ENCODE measurements at places on chromosomes 6 and 20.

DNA sequence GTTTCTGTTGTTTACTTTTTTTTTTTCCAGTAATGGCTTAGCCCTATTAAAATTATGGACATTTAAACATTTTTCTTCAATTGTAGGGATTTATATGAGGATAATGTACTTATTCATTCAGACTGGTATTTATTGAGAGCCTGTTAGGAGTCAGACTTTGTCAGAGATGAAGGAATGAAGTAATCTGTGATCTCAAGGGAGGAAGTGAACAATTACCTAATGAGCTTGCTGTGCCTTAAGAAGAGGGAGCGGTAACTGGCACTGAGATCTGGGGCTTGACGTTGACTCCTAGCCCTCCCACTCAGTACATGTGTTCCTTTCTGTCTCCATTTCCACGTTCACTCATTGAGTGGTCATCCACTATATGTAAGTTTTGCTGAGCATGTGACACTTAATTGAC, 12.6 kb downstream of the AFDN start:
- DNase-seq = no peak

DNA sequence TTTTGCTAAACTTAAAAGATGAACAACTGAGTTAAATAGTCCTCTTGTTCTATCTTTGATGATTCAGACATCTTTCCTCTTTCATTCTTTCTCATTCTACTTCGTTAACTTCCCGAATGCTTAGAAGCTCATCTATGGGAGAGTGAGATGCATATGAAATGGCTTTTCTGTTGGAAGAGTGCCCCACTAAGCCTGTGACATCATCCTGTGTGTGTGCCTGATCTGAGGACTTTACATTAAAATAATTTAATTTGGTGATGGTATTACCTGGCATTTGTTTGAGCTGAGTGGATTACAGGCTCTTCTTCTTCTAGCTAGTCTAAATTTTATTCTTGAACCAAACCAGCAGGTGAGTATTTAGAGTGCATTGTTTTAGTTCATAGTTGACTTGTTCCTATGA, 626.5 kb downstream of the QKI start:
- no peak for DNase-seq

- DNase-seq = no peak
Measured at GRCh38 chr20:45819466-45819865, 7.0 kb downstream of the UBE2C start.

- no peak for DNase-seq
Measured at GRCh38 chr20:10412591-10413408, 21.2 kb downstream of the MKKS start.

- no peak for DNase-seq
Measured at GRCh38 chr20:47231382-47232039, 125.0 kb downstream of the ZMYND8 start.

- no peak for DNase-seq
Measured at GRCh38 chr20:37457921-37458320, 63.1 kb upstream of the NNAT start.

DNA sequence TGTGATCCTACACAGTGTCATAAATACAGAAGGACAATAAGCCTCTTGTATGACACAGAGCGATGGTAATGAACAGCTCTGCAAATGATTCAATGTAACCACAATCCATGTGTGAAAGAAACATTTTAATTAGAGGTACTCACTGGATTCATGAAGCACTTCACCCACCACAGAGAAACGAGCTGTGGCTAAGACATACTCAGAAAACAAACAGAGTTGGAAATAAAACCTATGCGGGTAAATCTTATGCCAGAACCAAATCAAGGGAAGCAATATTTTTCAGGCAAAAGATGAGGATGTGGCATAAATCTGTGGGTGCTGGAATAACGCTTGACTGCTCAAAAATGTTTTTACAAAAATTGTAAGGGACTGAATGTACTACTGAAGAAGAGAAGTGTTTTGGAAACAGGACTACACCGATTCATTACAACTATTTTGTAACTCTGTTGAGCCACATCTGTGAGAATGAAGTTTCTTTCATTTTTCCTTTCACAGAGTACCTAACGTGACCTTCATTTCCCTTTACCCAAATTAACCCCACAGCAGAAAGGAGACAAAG, 112.1 kb downstream of the WDR27 start:
- DNase-seq = peak; percentile 18

DNA sequence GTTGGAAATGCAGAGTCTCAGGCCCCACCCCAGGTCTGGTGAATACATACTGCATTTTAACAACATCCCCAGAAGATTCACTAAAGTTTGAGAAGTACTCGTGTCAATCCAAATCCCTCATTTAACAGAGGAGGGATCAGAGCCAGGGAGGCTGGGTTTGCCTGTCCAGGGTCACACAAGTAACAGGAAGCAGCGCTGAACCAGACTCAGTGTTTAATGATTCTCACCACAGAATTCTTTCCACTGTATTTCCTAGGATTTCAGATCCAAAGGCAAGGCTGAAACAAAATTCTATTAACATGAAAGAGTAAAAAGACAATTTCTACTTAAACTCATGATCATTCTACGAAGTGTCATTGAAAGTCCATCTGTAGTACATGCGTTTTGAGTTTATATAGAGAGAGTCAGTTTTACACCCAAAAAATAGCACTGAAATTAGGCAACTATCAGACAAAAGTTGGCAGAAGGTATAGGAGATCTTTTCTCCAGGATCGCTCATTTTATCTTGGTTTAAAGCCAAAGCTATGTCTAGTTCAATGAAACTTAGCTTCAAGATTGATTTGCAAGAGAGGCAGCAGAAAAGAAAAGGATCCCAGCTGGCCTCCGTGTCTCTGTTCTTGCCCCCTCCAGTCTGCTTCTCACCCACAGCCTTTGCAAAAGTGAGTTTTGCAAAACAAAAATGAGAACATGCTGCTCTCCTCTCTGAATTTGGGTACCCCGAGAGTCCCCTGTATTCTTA, 6.0 kb upstream of the AGPAT4 start:
- no peak for DNase-seq

DNA sequence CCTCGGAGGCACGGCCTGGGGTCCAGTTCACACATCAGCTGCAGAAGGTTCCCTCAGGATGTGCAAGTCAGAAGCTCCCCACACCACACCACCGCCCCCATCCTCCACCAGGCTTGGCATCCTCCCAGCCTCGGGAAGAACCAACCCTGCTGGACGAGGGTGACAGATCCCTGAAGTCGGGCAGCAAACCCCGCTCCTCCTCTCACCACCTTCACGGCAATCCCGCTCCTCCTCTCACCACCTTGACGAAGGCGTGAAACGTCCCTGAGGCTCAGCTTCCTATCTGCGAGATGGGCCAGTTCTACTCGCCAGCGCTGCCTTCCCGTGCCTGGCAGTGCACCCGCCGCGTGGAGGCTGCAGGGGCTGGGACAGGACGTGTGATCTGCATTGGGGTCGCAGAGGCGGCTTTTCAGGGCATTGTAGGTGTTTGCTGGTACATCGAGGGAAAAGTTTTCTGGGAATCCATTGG, 327.0 kb downstream of the TAF4 start:
- no peak for DNase-seq

DNA sequence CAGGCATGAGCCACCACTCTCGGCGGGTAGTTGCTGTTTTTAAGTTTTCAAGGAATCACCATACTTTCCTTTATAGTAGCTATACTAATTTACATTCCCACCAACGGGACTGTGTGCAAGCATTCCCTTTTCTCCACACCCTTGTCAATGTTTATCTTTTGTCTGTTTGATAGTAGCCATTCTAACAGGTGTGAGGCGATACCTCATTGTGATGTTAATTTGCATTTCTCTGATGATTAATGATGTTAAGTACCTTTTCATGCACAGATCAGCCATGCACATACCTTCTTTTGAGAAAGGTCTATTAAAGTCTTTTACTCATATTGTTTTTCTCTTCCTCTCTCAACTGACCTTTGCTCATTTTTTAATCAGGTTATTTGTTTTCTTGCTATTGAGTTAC, 43.0 kb upstream of the CCND3 start:
- no peak for DNase-seq

DNA sequence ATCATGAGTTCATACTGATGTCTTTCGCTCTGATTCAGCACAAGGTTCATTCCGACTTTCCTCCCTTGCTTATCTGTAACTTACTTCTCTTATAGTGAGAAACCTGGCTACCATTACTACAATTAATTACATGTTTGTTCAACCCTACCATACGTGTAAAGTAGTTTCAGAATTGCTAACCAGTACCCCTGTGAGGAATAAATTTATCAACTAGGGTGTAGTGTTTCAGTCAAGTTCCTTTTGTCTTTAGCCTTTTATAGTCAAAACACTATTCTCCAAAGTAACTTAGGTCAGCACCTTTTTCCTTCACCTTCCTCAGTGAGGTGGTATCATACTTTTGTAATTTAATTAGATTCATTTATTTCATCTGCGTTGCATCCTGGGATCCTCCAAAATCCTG, 64.9 kb downstream of the MAP3K4 start:
- DNase-seq = no peak

- DNase-seq = no peak
Measured at GRCh38 chr6:20640181-20640580, 105.9 kb downstream of the CDKAL1 start.

GRCh38 chr20:5793916-5794315, 43.7 kb downstream of the SHLD1 start:
- DNase-seq = no peak

GRCh38 chr6:1524040-1524480, 85.7 kb upstream of the FOXC1 start:
- peak; percentile 90 for DNase-seq

- DNase-seq = no peak
Measured at GRCh38 chr6:152746172-152746553, 4.4 kb upstream of the VIP start.

GRCh38 chr6:26520850-26521599, 17.1 kb upstream of the HMGN4 start:
- peak; percentile 89 for DNase-seq

GRCh38 chr6:146962329-146962728, 241.9 kb upstream of the STXBP5 start:
- DNase-seq = no peak

DNA sequence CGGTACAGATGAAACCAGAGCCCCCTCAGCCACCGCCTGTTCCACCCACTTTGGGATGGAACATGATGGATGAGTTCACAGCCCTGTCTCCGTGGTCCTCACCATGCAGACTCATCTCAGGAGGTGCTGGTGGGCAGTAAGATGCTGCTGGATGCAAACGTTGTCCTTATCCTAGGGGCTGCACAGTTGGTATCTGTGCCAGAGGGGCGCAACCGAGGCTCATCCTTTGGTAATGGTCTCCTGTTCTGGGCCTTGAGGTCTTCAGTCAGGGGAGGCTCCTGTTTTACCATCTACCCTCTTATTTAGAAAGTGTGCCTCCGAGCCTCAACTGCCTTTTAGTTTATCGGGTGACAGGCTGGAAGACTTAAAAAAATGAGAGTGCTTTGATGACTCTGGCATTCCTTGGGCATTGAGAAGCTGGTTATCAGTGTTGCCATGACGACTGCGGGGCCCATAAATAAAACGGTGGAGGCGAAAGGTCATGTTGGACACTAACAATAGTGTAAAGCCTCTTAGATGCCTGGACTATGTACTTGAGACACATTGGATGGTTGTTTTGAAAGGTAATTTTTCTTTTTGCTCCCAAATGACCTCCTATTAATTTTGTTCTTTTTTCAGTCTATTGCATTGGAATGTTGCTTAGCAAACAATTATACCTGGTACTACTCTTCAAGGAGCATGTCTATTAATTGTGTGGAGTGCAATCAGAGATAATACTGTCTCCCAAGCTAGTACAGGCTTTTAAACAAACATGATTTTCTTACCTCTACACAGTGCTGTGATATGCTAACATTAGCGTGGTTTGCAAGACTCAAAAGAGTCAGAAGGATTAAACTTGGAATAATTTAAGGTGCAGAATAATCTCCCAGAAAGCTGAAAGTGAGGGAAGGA, 74.2 kb upstream of the DSP start:
- DNase-seq = no peak

DNA sequence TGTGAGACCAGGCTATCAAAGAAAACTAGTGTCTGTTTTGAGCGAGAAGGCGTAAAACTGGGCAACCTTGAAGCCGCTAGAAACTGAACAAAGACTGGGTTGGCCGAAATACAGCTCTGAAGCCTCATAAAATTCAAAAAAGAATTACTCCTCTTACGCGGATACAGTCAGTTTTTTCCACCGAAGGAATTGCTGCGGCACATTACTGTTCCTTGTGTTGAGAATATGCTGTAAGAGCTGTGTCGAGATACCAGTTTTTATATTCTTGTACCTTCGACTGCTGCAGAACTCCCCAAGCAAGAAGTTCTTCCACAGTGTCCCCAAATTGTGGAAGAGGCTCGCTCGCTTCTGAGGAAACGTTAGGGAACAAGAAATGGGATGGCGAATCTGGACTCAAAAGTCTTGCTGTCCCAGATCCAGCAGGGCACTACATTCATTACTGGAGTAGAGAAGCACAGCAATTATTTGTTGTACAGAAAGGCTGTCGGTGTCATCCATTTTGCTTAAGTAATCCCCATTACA, 523 bp upstream of the COX7A2 start:
- no peak for DNase-seq

- DNase-seq = no peak
Measured at GRCh38 chr20:2135013-2135412, 33.4 kb downstream of the STK35 start.

DNA sequence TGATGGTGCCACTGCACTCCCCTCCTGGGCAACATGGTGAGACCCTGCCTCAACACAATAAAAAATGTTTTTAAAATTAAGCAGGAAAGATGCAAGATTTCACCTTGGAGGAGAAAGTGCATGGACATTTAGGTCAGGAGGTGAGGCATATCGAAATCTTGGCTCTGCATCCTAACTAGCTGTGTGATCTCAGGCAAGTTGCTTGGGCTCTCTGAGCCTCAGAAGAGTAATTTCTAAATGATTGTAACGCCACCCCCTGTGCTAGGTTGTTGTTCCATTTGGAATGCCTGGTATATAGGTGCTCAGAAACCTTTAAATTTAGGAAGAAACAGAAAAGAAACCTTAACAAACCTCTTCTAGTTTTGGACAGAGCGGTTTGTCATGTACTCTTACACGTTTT, 35.9 kb upstream of the C20orf144 start:
- DNase-seq = no peak

- peak; percentile 68 for DNase-seq
Measured at GRCh38 chr20:10217721-10218410, 764 bp upstream of the SNAP25 start.

DNA sequence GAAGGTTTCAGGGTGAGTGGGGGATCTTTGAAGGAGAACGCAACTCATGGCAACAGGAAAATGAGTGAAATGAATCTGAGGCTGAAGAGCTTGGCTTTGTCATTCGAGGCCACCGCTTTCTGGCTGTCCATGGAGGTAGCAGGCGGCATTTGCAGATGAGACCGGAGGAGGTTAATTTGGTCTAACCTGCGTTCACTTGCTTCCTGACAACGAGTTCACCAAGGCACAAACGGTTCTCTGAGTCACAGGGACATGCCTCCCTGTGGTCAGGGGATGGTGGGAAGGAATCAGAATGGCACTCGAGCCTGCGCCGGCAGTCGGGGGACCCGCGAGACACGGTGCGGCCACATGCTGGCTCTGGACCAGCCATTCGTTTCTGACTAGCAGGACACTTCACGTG, 75.0 kb downstream of the IRF4 start:
- no peak for DNase-seq

DNA sequence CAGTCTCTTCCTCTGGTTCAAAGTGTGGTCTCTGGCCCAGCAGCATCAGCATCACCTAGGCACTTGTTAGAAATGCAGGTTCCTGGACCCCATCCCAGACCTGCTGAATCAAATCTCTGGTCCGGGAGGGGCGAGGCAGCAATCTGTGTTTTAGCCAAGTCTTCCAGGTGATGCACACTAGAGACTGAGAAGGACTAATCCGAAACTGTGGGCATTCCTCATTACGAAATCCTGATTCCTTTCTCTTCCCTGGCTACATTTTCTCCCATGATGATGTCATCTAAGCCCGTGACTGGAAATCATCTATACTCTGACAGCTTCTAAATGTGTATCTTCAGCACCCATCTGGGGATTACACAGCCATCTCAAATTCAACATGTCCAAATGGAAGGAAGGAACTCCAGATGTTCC, 39.7 kb upstream of the PRND start:
- no peak for DNase-seq
